ENCODE measurements at places on chromosomes 16 and 17.
A peak's percentile ranks its signal among the peaks of the same experiment; 100 is the strongest.

- DNase-seq = no peak
These were observed 91.3 kb downstream of the MAF start for GRCh38 chr16:79509211-79509631.

DNA sequence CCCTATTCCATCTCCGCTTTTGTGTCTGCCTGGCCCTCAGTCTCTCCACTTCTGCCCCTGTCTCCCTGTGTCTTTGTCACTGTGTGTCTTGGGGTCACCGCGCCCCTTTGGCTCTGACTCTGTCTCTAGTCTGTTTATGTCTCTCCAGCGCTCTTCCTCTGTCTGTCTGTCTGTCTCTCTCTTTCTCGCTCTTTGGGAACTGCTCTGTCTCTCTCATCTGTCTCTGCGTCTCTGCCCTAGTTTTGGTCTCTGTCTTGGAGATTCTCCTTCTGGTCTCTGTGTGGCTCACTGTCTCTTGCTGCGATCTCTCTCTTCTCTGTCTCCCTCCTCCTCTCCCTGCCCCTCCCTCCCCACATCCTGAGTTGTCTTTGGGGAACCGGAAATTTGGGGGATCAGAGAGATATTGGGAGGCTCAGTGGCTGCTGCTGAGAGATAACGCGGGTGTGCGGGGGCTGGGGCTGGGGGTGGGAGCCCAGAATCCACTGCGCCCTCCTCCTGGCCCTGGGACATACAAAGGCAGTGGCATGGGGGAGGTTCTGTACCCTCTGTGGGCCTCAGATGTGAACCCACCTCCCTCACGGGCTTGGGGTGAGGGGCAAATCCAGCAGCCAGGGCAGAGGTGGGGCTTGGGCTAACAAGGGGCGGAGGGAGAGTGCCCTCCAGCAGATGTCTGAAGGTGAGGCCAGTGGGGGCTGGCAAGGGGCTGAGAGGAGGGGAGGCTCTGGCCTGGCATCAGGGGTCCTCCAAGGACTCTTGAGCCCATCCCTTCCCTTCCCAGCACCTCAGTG is 24.4 kb downstream of the LAT start:
- no peak for DNase-seq

- DNase-seq = no peak
These were observed 159.4 kb downstream of the SEC14L1 start for GRCh38 chr17:77300016-77300686.

- DNase-seq = no peak
These were observed 46.9 kb downstream of the LCMT1 start for GRCh38 chr16:25158401-25158800.

DNA sequence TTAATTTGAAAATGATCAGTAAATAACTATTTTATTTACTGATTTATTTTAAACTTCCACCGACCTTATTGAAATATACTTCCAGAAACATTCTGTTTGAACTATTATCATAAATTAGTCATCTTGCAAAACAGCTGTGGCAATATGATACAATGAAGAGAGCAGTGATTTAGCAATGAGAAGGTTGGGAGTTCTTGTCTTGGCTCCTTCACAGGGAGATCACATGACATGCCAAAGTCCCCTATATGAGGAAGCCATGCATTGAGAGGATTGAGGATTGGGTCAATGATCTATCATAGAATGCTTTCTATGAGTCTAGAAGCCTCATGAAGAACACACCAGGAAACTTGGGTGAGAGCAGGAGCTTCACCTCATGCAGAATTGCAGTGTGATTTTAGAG is 222.7 kb downstream of the LGALS9B start:
- DNase-seq = no peak

DNA sequence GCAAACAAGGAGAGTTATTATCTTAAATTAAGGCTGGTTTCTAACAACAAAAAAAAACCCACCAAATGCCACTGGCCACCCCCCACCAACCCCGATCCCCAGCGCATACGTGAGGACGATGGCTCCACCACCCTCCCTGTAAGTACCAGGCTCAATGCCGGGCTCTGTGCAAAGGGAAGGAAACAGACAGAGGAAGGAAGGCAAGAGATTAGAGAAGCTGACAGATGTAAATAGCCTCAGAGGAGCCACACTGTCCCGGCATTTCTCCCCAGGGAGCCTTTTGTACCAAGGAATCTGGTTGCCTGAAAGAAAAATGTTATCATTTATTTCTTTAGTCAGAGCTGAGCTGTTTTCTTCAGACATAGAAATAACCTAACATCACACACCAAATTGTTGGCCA is 13.1 kb downstream of the SOST start:
- peak; percentile 81 for DNase-seq

DNA sequence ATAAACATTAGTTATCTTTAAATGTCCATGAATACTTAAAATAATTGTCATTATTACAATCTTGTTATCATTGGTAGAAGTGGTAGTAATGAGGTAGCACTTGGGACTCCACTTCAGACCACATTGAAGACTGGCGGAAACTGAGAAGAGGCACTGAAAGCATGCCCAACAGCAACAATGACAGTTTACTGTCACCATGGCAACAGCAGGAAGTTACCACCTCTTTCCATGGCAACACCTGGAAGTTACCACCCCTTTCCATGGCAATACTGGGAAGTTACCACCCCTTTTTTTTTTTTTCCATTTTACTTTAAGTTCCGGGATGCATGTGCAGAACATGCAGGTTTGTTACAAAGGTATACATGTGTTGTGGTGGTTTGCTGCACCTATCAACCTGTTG is 494.9 kb upstream of the RBFOX1 start:
- no peak for DNase-seq

Data from D721Med (cell line).